ENCODE measurements at places on chromosomes 6 and 20.
A peak's percentile ranks its signal among the peaks of the same experiment; 100 is the strongest.

DNA sequence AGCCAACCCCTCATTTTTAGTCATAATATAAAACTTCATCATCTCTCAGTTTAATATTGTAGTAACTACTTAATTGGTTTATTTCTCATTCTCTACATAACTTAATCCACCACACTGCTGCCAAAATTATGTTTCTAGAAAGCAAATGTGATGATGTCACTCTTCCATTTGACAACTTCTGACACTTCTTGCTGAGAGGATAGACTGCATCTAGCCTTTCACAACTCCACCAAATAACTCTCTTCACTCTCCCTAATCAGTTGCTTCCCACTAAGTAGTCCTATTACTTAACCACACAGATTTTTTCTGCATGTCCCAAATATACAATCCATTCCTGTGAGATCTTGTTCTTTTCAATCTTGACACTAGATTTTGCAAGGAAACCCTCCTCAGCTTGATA lies 951.3 kb downstream of the EPHA7 start:
- H3K4me3 ChIP-seq = no peak overlapping the region
- no peaks in the 10 kb centered on the region for H3K27me3 ChIP-seq
- H3K4me1 ChIP-seq = no peaks in the 10 kb centered on the region
- no peak overlapping the region for H3K27ac ChIP-seq
- H3K36me3 ChIP-seq = no peaks in the 10 kb centered on the region

DNA sequence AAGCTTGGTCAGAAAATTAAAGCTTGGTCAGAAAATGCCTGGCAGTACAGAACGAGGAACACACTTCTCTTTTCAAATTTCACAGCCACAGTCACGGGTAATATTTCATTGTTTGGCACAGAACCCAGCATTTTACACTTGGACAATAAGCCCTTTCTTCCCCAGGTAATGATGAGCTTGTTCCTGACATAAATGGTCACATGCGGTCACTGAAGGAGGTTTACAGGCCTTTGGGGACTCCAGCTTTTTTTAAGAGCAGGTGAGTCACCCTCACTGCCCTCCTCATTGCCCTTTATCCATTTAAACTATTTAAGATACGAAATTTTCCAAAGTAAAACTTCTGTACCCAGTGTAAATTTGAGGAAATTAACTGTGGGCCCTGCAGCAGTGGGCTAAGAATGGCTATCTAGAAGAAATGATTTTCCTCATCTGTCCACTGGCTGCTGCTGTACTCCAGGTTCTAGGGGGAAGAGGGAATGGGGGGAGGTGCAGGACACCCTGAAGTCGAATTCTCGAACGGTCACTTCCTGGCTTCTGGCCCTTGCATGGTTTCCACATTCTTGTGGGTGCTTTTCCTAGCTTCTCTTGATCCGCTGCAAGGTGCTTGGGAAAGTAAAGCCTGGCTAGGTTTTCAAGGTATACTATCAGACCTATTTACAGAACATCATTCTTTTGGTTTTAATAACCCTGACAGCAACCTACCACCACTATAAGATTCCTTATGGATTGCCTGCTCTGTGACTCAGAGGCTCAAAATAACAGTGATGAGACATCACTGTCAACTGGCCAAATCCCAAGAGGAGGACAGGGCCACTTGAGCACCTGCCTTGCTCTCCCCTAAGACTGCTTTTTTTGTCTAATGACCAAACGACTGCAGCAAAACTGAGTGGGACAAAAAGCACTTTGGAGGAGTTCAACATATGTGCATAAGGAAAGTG lies 75.8 kb downstream of the PREP start:
- H3K27ac ChIP-seq = peak overlapping the region; percentile 20
- no peak for DNase-seq
- H3K4me3 ChIP-seq = no peak overlapping the region

DNA sequence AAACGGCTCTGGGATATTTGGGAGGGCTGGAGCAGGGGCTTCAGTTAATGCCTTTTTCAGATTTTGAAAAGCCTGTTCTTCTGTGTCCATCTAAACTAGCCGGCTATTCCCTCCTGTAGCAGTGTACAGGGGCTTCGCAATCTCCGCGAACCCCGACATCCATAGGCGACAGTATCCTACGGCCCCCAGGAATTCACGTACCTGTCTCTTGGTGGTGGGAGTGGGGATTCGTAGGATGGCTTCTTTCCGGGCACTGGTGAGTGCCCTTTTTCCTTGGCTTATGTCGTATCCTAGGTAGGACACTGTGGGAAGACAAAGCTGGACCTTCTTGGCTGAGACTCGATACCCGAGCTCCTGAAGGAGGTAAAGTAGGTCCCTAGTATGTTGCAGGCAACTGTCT lies 153.1 kb downstream of the TRIM27 start:
- H3K27me3 ChIP-seq = peaks cover 100% of the 10 kb centered on the region
- H3K27ac ChIP-seq = no peak overlapping the region
- no peak for DNase-seq
- H3K36me3 ChIP-seq = no peaks in the 10 kb centered on the region

DNA sequence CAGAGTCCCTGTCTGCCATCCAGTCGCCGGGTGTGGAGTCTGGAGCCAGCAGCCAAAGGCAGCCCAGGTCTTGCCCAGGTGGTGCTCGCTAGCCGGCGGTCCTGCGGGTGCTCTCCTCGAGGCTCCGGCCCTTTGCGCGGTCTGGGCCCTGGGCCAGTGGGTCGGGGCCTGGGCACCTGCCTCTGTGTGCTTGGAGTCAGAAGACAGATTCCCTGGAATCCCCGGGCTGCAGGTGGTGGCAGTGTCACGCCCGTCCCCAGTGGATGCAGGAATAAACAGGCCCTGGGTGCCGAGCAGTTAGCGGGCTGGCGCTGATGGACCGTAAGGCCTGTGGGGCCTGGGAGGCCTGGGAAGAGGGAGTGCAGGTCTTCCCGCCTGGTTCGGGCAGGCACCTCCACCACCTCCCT lies 5.3 kb downstream of the SS18L1 start:
- H3K4me1 ChIP-seq = peaks cover 54% of the 10 kb centered on the region
- peak overlapping the region; percentile 38 for H3K27ac ChIP-seq
- no peaks in the 10 kb centered on the region for H3K27me3 ChIP-seq

DNA sequence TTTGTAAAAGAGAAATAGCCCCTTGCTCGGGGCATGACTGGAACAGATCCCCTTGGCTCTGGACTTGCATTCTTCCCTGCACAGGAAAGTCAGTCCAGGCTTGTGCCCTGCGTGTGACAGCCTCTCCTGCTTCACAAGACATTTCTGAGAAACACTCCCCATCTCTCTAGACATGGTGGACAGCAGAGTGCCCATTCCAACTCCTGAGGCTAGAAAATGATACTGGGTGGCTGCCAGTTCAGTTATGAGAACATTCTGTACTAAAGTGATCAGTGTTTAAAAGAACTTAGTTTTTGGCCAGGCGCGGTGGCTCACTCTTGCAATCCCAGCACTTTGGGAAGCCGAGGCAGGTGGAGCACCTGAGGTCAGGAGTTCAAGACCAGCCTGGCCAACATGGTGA lies 41.3 kb downstream of the TGM3 start:
- no peaks in the 10 kb centered on the region for H3K4me1 ChIP-seq
- peaks cover 51% of the 10 kb centered on the region for H3K27me3 ChIP-seq
- DNase-seq = no peak
- no peak overlapping the region for H3K27ac ChIP-seq

All from left ventricle myocardium inferior (tissue), 1 donor.